Retinal pigment epithelial cell (primary cell): ENCODE measurements at places on chromosomes 13 and 19.

GRCh38 chr13:39699274-39699673, 43.8 kb downstream of the COG6 start:
- no peak for DNase-seq

- DNase-seq, result no peak
Measured at GRCh38 chr19:45716359-45717130, 14.2 kb downstream of the FBXO46 start.

- DNase-seq, result no peak
Measured at GRCh38 chr19:51689751-51690453, 3.2 kb upstream of the SPACA6 start.

- DNase-seq, result no peak
Measured at GRCh38 chr13:67614579-67614978, 384.4 kb upstream of the PCDH9 start.

- DNase-seq, result no peak
Measured at GRCh38 chr19:2173767-2174577, 10.2 kb downstream of the DOT1L start.

- no peak for DNase-seq
Measured at GRCh38 chr13:46543287-46543686, 9.7 kb upstream of the LRCH1 start.

DNA sequence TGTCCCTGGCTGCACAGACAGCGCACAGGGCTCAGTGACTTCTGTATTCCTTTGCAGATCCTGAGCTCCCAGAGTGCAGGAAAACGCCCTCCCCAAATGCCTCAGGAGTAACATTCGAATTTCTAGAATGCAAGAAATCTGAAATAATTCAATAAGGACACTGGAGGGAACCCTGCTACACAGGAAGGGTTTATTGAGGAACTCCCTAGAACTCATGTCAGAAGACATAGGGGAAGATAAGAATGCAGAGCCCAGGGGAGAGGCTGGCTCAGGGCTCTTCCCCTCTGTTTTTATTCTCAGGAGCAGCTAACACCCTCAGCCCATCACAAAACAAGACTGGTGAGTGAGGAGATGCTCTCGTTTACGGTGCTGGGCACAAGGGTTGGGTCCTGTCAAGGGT, 6.8 kb downstream of the LILRA1 start:
- DNase-seq, result no peak

GRCh38 chr19:32936065-32936464, 35.7 kb downstream of the CEP89 start:
- DNase-seq, result no peak

DNA sequence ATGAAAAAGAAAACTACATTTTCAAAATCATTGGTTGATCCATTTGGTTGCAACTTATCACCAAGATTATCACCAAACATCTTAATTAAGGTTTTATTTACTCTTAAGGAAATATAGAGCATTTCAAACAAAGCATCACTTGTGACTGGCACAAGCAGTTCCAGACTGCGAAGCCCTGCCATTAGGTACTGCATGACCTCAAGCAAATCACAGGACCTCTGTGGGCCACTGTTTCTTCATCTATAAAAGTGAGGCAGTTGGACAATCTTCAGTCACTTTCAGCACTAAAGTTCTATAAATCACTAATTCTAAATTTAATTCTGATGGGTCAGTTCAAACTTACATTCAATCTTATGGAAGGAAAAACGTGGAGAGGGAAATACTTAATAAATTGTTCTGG, 2.0 kb downstream of the ELF1 start:
- no peak for DNase-seq

DNA sequence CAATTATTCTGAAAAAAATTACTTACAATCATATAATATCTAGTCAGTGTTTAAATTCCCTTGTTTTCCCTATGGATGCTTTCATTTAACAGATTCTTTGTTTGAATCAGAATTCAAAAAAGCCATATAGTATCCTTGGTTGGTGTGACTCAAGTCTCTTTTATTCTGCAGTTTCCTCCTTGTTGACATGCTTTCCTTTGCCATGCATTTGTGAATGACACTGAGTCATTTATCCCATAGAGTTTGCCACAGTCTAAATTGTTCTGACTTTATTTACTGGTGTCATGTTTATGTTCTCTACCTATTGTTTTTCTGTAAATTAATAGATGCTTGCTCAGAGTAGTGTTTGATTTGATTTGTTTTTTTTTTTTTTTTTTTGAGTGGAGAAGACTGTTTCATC, 893.8 kb upstream of the SLC10A2 start:
- DNase-seq, result no peak

DNA sequence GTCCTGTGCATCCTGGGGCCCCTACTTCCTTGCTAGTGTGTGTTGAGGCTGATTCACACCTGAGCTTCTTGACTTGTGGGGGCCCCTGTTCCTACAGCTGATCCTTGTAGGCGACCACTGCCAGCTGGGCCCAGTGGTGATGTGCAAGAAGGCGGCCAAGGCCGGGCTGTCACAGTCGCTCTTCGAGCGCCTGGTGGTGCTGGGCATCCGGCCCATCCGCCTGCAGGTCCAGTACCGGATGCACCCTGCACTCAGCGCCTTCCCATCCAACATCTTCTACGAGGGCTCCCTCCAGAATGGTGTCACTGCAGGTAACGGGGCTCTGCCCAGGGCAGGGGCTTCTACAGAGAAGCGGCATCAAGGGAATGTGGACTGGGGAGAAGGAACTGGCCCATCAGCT, 25.5 kb downstream of the UPF1 start:
- no peak for DNase-seq

DNA sequence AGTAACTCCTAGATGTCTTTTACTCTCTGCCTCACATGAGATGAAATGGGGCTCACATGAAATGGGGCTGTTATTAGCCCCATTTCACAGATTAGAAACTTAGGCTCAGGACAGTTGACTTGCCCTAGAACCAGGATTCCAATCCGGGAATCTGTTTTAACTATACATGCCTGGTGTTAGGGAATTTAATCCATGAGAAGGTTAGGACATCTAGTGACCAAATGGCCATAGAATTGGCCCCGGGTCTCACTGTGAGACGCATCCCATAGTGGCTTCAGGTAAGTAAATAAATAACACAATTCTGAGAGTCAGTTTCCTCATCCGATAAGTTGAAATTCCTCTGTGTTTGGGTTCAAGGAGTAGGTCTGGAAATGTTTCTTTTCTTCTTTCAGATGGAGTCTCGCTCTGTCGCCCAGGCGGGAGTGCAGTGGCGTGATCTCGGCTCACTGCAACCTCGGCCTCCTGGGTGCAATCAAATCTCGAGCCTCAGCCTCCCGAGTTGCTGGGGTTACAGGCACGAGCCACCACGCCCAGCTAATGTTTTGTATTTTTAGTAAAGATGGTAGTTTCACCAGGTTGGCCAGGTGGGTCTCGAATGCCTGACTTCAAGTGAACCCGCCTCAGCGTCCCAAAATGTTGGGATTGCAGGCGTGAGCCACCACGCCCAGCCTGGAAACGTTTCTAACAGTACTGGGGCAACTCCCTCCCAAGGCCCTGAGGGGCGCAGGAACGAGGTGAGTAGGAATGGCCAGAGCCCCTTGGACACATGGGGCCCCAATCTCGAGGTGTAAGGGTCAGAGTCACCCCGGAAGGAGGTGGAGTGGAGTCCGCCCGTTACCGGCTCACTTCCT, 1.2 kb upstream of the ZNF574 start:
- DNase-seq, result no peak
